ENCODE measurements at places on chromosomes 12 and 14. TPM values are rescaled to one million over a fixed set of nuclear protein-coding genes. Genes with fewer than 3 reads are reported as not detected.
A peak's percentile ranks its signal among the peaks of the same experiment; 100 is the strongest.

DNA sequence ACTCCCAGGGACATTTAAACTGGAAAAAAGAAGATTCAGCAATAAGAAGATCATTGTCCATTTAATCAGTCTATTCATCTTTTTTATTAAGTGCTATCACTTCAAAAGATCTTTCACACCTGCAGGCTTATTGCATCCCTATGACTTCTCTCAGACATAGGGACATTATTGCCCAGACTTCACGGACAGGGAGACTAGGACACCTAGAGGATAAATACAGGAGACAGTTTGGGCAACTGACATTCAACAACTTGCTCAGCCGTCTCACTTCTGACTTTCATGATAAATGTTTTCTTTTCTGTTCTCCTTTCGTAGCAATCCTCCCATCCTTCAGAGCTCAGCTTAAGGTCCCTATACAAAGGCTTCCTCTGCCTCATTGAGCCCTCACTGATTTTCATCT, 84.3 kb downstream of the TMEM30B start:
- DNase-seq = no peak

Gene NKX2-1
- not detected for total RNA-seq

DNA sequence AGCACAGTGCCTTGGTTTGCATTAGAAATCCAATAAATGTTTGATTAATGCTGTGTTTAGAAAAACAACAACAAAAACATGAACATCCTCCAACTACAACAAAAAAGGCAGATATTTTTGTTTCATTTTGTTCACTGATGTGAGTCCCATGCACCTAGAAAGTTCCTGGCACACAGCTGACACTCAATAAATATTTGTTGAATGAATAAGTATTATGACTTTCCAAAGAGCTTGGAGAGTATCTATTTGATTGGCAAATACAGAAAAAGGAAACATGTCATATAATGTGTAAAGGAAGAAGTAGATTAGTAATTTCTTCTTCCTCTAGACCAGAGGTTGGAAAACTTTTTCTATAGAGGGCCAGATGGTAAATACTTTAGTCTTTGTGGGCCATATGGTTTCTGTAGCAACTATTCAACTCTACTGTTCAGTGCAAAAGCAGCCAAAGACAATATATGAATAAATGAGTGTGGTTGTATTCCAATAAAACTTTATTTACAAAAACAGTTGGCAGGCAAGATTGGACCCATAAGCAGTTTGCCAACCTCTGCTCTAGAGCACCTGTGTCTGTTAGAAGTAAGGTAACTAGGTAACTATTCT, 312.3 kb upstream of the DIO2 start:
- no peak for DNase-seq

DNA sequence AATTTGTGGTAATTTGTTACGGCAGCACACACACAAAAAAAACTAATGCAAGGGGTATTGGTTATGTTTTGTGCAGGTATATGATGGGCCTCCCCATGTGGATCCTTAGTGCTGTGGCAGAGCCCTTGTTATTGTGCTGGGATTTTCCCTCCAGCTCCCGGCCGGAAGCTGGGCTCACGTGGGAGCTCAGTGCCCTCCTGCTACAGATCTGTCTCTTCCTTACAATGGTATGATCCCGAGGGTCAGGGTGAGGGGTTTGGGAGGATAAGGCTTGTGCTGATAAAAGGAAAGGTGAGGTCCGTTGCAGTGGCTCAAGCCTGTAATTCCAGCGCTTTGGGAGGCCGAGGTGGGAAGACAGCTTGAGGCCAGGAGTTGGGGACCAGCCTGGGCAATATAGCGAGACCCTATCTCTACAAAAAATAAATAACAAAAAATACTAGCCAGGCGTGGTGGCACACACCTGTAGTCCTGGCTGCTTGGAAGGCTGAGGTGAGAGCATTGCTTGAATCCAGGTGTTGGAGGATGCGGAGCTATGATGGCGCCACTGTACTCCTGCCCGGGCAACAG, 861 bp upstream of the SLC48A1 start:
- DNase-seq = no peak

Gene DIO2
- 1.5 TPM for total RNA-seq

Gene FOXM1
- 2.2 TPM for total RNA-seq

- no peak for DNase-seq
Observed at GRCh38 chr14:103073367-103073875, 10.6 kb upstream of the LBHD2 start.

Gene HCAR1
- 0.14 TPM for total RNA-seq

DNA sequence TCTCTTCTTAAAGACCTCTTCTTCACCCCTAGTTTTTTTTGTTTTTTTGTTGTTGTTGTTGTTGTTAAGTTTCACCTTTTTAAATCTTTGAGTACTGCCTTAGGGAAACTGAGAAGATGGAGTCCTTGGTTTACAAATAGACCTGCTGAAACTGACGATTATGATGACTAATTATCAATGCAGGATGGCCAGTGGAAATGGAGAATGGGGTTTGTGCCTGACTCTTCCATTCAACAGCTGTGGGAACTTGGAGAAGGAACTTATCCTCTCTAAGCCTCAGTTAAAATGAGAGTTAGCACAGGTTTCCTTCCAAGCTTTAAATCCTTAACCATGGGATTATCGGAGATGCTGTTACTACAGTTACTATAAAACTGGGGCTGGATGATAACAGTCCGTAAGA, 66.7 kb upstream of the PNMA1 start:
- no peak for DNase-seq

DNA sequence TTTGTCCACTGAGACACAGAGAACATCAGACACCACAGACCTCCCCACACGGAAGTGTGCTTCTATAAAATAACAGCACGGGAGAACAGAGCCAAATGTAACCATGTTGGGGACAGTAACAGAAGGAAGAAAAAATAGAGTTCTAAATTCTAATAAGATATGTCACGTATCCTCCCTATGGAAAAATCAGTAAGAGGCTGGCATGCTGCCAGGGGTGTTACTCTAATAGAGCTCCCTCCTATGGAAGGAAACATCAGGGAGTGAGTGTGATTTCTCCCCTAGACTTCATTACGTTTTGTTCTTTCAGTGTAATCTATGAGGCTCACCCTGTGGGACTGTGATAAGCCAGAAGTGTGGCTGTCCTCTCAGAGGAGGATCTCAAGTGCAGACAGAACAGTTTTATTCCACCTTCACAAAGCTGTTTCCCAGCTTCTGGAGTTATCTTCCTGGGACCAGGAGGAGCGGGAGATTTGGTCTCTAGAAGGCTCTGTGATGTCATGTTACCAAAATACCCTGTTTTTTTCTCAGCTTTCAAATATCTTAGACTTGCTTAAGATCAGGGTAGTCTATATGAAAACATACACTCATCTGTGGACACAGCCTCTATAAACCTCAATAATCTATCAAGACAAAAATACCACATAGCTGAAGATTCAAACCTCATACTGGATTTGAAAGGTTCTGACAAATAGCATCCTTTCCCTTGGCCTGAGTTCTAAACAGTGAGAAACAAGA, 69.3 kb downstream of the ZFC3H1 start:
- no peak for DNase-seq

DNA sequence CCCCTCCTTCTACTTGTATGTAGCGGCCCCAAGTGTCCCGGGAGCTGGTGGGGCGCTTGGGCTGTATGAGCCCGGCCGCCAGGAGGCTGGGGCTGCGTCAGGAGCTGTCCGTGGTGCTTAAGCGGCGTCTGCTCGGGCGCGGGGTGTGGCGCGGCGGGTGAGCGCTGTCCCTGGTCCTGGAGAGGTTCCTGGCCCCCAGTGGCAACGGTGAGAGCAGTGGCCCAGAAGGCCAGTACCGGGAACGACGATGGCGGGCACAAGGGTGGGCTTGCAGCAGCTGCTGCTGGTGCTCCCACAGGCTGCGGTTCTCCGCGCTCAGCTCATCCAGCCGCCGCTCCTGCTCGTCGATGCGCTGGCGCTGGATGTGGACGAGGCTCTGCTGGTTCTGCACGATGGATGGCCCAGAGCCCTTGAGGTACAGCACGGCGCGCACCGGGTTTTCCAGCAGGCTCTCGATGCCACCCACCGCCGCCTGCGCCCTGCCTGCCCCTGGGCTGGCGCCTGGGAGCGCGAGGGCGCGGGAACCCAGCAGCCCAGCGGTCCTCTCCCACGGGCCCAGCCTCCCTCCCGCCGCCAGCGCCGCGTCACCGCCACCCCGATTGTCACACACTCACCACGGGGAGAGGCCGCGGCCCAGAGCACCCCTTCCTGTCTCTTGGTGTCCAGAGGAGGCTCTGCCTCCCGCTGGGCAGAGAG, 41.9 kb upstream of the FKBP4 start:
- DNase-seq = peak; percentile 79

DNA sequence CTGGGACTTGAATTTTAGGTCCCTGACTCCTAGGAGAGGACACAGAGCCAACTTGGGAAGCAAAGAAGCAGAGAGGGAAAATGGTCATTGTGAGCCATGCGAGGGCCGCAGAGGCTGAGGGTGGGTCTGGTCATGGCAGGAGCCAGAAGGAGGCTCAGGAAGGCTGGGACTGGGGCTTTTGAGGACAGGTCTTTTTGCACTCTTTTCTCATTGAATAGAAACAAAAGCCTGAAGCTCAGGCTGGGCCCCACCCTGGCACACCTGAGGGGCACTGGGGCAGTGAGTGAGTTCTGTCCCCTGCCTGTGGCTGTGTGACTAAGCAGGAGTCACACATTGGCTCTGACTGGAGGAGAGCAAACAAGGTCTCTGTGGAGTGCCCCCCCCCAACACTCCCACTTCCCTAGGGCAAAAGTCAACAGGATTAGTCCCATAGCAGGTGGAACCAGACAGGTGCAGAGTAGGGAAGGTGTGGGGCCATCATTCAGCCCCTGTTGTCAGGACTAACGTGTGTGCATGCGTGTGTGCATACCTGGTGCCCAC, 2.8 kb downstream of the KRT7 start:
- no peak for DNase-seq

Gene CMTM5
- total RNA-seq = 0.35 TPM

DNA sequence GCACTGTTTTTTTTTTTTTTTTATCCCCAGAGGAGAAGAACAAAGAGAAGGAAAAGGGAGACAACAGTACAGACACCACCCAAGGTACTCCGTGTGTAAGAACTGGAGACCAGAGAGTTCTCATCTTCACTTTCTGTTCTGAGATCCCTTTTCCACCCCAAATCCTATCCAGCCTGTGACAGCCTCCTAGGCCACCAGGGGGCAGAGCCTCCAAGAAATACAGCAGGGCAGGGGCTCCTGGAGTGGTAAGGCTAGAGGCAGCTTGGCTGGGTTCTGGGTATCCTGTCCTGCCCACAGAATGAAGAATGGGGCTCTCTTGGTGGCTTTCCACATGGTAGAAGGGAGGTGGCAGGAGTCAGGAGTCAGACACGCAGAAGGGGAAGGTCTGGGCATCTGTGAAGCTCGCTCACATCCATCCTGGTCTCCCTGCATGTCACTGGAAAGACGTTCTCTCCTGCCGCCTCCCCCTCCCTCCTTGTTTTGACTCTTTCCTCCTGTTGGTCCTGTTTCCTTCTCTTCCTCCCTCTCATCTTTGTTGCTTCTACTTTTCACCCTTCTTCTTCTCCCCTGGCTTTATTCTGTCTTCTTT, 12.0 kb downstream of the CLSTN3 start:
- no peak for DNase-seq

DNA sequence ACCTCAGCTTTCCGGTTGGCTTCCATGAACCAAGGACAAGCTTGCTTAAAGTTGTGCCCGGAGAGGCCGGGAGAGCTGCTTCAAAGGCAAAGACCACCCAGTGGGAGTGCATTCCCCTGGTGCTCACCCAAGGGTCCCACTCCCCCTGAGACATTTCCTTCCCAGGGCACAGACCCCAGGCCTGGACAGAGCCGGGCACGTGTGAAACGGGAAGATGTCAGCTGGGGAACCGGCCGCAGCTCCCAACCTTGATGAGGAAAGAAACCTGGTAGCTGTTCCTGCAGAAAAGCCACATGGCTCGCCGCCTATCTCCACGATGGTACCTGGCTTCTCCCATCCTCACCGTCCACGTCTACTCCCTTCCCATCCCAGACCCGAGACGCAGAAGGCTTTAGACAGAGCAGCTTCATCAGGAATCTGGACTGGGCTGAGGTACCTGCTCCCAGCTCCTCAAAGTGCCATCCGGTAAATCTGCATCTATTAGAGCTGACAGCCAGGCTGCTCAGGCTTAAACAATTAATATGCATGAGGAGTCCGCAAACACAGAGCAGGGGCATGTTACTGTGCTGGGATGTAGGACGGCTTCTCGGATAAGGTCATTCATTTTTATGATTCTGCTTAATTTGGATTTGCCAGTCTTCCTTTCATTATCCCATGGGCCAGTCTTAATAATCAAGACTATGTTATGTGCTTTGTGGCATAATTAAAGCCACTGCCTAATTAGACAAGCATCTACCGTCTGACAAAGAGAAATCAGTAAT, 53.1 kb downstream of the GALNT9 start:
- no peak for DNase-seq

Gene HCFC2
- 24.6 TPM for total RNA-seq

Gene GRIN2B
- 0.07 TPM for total RNA-seq

Measured in adrenal gland (tissue), 19 donors.